A549 treated with GW870086 at 1 μM for 4 hours (cell line): ENCODE measurements at places on chromosomes 2 and 18. TPM values are rescaled to one million over a fixed set of nuclear protein-coding genes. Genes with fewer than 3 reads are reported as not detected.

Gene SIX2
- total RNA-seq = 0.23 to 0.56 TPM (median 0.43 TPM) in 5 replicates

Gene RAX
- not detected in 5 replicates for total RNA-seq

Gene FBXO48
- 0.34 to 0.61 TPM (median 0.52 TPM) in 5 replicates for total RNA-seq

Gene SLC23A3
- 0.39 to 1.6 TPM (median 0.51 TPM) in 5 replicates for total RNA-seq

Gene ALPP
- 4.4 to 5.3 TPM (median 4.8 TPM) in 5 replicates for total RNA-seq

Gene TUBA4B
- 0.13 to 0.34 TPM (median 0.19 TPM) in 3 of 5 replicates, not detected in the others for total RNA-seq

Gene STEAP3
- 52.3 to 66.5 TPM (median 62.4 TPM) in 5 replicates for total RNA-seq

Gene APLF
- 0.54 to 0.66 TPM (median 0.66 TPM) in 5 replicates for total RNA-seq

Gene CNDP1
- total RNA-seq = not detected in 5 replicates

Gene SMPD4
- total RNA-seq = 60.5 to 76.6 TPM (median 73.6 TPM) in 5 replicates

Gene TMEM163
- total RNA-seq = 0.06 to 0.17 TPM (median 0.16 TPM) in 4 of 5 replicates, not detected in the other

Gene KCNG2
- total RNA-seq = not detected in 5 replicates

Gene DUSP2
- total RNA-seq = 0.21 to 0.49 TPM (median 0.38 TPM) in 5 replicates

Gene CCDC85A
- total RNA-seq = 0.10 to 0.23 TPM (median 0.19 TPM) in 5 replicates
